ENCODE measurements at places on chromosomes 2 and 18.
A peak's percentile ranks its signal among the peaks of the same experiment; 100 is the strongest.

GRCh38 chr2:239822146-239822831 is 202.9 kb downstream of the NDUFA10 start:
- H3K36me3 ChIP-seq, result no peaks in the 10 kb centered on the region
- H3K4me3 ChIP-seq, result no peak overlapping the region
- no peak overlapping the region for H3K27ac ChIP-seq

DNA sequence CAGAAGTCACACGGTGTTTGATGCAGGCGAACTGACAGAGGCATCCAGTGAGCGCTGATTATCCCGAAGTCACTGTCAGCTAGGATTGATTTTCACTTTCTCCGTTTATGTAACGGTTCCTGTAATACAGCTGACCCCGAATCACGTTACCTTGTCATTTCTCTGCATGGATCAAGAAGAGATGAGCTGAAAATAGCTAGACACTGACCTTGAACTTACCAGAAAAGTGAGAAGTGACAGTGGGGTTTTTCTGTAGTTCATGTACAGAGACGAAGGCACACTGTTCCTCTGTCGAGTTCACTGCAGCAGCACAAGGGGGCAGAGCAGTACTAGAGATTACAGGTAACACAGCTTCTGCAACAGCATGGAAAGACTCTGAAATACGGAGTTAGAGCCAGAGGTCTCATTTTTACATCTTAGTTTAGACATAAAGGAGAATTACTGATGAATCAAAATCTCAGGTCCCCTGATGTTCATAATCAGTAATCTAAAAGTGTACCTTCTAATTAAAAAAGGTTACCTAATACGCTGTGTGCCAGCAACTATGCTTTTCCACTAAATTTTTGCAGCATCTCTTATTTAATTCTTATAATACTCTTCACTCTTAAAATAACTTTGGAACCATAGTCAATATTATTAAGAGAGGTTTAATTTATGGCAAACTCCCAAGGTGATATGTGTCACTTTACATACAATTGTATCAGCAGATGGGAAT is 33.1 kb downstream of the ARHGAP15 start:
- no peaks in the 10 kb centered on the region for H3K36me3 ChIP-seq
- peak; percentile 18 for DNase-seq
- H3K27ac ChIP-seq, result no peak overlapping the region
- no peak overlapping the region for H3K4me3 ChIP-seq
- H3K4me1 ChIP-seq, result no peaks in the 10 kb centered on the region
- peaks cover 2% of the 10 kb centered on the region for H3K27me3 ChIP-seq

- H3K4me3 ChIP-seq, result no peak overlapping the region
- no peaks in the 10 kb centered on the region for H3K27me3 ChIP-seq
- no peaks in the 10 kb centered on the region for H3K4me1 ChIP-seq
- H3K36me3 ChIP-seq, result peaks cover 21% of the 10 kb centered on the region
These were observed 18.1 kb downstream of the CCNT2 start for GRCh38 chr2:134936691-134937090.

DNA sequence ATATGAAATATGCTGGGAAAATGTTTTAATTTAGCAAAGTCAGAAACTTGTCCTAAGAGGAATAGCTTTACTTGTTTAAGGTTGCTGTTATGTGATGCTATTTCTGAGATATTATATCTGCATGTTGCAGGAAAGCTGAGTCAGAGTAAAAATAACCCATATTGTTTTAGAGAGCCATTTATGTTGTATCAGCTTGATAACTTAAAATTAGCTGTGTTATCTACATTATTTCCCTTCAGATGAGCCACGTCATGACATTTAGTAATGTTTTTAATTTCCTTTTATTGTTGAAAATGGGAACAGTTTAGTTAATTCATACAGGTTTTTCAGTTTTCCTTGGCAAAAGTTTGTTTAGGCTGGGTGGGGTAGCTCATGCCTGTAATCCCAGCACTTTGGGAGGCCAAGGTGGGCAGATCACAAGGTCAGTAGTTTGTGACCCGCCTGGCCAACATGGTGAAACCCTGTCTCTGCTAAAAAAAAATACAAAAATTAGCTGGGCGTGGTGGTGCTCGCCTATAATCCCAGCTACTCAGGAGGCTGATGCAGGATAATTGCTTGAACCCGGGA is 55.8 kb downstream of the TTC27 start:
- H3K4me3 ChIP-seq, result no peak overlapping the region
- no peak for DNase-seq
- H3K4me1 ChIP-seq, result no peaks in the 10 kb centered on the region
- no peaks in the 10 kb centered on the region for H3K27me3 ChIP-seq

GRCh38 chr2:71605781-71606241 is 152.4 kb downstream of the DYSF start:
- DNase-seq, result no peak
- no peak overlapping the region for H3K4me3 ChIP-seq
- no peaks in the 10 kb centered on the region for H3K36me3 ChIP-seq
- peaks cover 2% of the 10 kb centered on the region for H3K27me3 ChIP-seq
- H3K4me1 ChIP-seq, result no peaks in the 10 kb centered on the region

DNA sequence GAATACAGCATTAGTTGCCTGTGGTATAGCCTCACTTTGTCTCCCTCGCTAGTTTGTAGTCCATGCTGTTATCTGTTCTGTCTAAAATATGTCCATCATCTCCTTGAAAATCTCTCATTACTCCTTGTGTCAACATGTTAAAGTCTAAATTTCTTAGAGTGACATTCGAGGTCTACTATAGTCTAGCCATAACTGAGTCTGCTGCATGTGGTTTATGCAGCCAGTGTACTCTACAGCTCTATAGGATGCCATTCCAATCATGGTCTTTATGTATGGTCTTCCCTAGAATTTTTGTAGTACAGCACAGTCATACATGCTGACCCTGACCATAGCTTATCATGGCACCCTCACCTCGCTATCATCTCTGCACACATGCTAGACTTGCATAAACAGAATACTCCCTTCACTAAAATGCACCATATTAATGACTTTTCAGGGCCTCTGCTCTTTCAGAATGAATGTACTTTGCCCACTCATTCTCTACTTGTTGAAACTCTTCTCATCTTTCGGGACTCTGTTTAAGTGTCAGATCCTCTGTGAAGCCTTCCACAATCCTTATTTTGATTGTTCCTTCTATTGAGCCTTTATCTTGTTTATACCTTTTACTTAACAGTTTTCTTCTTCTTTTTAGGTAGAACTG is 12.8 kb downstream of the TANK start:
- no peaks in the 10 kb centered on the region for H3K36me3 ChIP-seq
- no peak for DNase-seq
- no peak overlapping the region for H3K4me3 ChIP-seq
- peaks cover 9% of the 10 kb centered on the region for H3K4me1 ChIP-seq

DNA sequence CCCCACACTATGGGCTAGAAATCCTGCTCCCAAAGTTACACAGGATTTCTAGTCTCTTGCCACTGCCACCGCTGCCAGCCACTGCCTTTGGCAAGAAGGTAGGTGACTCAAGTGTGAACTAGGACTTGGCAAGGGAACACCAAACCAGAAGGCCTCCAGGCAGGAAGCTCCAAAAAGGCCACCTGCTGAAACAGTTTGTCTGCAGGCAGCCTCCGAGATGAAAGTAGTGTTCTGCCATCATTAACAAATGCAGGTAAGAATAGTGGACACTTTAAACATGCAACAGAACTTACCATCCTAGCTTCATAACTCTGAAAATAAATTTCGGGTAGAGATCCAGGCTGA is 3.9 kb downstream of the ANKRD44 start:
- no peak for DNase-seq
- no peaks in the 10 kb centered on the region for H3K27me3 ChIP-seq
- H3K4me1 ChIP-seq, result peaks cover 16% of the 10 kb centered on the region
- H3K36me3 ChIP-seq, result no peaks in the 10 kb centered on the region

DNA sequence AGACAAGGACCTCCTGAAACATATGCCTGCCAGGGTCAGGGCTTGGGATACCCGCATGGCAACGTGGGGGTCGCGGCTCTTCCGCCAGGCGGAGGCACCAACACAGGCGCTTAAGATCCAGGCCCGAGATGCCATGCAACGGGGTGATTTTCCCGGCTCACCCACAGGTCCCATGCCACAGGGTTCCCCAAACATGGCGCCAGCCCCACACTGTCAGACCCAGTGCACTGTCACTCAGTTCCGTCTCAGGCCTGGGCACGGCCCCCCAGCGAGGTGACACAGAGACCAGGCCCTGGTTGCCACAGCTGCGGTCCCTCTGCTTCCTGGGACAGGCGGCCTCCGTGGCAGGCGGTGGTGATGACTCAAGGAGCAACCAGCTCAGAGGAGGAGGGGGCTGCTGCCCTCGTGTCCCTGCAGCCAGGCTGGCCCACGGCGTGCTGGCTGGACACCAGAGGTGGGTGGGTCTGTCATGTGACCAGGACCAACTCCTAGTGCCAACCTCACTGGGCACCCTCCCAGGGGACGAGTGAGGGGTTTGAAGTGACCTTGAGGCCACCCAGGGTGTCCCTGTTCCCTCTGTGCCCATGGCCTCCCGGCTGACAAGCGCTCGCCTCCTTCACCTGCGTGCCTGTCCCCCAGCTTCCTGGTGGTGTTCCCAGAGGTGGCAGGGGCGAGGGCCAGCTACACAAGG is 4.9 kb downstream of the PDCD1 start:
- no peak overlapping the region for H3K4me3 ChIP-seq
- H3K27ac ChIP-seq, result no peak overlapping the region
- no peak for DNase-seq

DNA sequence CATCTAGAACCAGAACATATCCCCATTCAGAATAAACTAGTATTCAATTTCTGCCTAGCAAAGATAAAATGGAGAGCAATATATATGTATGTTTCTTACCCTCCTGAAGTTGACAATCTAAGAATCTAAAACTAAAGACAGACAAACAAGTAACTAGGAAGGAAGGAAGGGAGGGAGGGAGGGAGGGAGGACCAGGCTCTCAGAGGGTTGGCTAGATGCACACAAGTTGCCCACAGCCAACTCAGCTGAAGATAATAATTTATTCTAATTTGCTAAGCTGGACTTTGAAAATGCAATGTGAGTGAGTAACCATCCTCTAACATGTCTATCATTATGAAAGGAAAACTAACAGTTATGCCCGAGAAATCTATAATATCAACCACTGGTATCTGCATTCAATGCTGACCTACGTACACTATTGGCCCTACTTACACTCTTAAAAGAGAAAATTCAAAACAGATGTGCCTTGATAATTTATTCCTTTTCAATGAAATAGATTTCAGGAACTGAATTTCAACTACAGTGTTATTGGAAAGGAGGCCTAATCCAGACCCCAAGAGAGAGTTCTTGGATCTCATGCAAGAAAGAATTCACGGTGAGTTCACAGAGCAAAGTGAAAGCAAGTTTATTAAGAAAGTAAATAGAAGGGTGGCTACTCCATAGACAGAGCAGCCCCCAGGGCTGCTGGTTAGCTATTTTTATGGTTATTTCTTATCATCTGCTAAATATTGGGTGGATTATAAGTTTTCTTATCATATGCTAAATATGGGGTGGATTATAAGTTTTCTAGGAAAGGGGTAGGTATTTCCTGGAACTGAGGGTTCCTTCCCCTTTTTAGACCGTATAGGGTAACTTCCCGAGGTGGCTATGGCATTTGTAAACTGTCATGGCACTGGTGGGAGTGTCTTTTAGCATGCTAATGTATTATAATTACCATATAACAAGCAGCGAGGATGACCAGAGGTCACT is 288.5 kb upstream of the SLC39A10 start:
- DNase-seq, result no peak
- H3K27me3 ChIP-seq, result no peaks in the 10 kb centered on the region
- no peak overlapping the region for H3K4me3 ChIP-seq
- no peaks in the 10 kb centered on the region for H3K36me3 ChIP-seq
- no peaks in the 10 kb centered on the region for H3K4me1 ChIP-seq

- no peaks in the 10 kb centered on the region for H3K27me3 ChIP-seq
- H3K27ac ChIP-seq, result no peak overlapping the region
- H3K36me3 ChIP-seq, result no peaks in the 10 kb centered on the region
- H3K4me3 ChIP-seq, result no peak overlapping the region
These were observed 110.0 kb downstream of the TANC1 start for GRCh38 chr2:159078443-159078842.

All from Panc1 (cell line).